ENCODE measurements at places on chromosomes 6 and 20.
A peak's percentile ranks its signal among the peaks of the same experiment; 100 is the strongest.

DNA sequence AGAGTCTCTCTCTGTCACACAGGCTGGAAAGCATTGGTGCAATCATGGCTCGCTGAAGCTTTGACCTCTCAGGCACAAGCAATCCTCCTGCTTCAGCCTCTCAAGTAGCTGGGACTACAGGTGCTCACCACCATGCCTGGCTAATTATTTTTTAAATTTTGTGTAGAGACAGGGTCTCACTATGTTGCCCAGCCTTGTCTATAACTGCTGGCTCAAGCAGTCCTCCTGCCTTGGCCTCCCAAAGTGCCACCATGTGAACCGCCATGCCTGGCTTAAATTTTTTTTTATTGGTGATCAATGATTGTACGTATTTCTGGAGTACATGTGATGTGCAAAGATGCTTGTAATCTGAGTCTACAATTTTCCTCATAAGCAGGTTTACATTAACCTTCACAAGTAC is 54.8 kb downstream of the THBS2 start:
- DNase-seq = no peak

- peak; percentile 82 for DNase-seq
These were observed 1.0 kb downstream of the IGF2R start for GRCh38 chr6:159969921-159970320.

DNA sequence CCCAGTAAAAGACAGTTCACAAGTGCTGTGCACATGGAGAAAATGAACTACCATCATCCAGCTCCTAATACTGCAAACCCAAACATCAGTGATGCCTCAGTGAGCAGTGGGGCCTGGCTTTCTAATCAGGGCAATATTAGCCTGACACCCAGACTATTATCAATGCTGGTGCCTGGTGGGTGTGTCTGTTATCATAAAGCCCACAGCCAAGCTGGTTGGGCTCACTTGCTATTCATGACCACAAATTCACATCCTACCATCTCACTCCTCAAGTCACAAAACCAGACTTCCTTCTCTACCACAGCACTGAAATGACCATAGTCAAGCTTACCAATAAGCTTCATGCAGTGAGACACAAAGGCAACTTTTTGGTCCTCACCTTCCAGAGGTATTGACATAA is 180.8 kb upstream of the PLN start:
- DNase-seq = no peak

- DNase-seq = peak; percentile 69
These were observed 844 bp upstream of the ABRACL start for GRCh38 chr6:139027620-139028182.

DNA sequence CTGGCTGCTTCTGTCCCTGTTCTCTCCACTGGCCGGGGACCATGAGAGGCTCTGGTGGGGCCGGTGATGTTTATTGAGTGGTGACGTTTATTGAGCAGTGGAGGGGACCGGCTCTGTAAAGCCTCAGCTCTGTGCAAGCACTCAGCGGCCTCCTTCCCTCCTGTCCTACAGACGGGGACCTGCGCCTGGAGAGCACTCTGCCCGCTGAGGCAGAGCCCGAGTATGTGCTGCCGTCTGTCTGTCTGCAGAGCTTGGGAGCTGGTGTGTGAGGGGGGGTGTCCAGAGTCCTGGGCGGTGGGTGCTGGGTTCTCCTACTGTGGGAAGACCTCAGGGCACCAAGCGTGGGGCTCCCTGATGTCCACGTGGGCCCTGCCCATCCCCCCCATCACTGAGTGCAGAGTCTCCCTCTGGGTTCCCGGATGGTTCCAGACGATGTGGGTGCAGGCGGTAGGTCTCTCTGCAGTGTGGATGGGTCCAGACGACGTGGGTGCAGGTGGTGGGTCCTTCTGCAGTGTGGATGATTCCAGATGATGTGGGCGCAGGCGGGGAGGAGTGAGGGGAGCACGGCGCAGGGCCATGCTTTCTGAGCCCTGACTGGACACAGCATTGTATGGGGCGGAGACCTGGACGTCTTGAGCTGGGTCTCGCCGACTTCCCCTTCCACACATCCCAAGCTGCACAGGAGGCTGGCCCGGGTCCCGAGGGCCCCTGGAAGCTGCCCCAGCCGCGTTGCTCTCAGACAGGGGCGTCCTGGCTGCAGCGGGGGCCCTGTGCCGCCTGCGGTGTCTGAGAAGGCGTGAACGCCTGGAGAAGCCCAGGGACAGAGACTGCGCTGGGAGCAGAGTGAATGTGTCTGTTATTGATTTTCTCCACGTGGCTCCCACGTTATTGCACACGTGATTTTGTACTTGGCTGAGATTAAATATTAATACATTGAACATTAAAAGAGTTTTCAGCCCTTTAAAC is 14.9 kb upstream of the BHLHE23 start:
- DNase-seq = no peak

GRCh38 chr6:27267857-27268434 is 20.4 kb downstream of the PRSS16 start:
- DNase-seq = no peak

GRCh38 chr20:37823296-37823980 is 79.5 kb upstream of the VSTM2L start:
- no peak for DNase-seq

DNA sequence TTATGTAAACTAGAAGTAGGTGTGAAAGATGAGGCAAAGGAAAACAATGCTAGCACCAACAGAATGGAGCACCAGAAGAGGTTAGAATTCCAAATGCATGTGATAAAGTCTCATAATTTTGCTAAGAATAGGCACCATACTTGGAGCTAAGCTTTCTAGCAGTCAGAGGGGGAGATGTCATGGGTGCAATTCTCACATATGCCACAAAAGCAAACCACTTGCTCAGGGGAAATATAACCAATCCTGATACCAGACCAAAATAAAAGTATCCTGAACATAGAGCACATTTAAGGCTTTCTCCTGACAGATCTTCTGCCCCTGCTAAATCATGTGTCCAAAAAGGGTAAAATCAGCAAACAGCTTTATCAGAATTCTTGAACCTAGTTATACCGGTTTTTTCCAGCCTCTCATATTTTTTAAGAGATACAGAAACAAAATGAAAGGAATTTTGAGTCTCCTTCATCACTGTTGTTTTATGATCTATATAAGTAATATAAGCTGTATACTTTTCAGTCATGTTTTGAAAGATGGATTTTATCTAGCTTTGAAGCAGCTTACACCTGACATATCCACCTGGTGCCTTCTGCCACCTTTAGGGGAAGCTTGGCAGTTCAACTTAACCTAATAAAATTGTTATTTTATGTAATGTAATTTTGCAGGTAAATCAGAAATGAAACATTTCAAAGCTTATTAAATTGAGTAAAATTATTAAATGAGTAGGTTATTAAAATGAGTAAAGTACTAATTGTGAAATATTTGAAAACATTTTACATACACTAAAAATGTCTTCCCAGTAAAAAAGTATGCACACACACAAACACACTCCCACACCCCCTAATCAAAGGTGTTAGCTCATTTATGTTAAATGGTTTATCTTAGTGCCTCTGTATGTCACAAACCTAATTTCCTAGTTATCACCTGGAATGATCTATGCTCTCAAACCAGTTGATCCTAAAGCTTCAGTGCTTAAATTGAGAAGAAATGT is 2.8 kb downstream of the SPO11 start:
- no peak for DNase-seq

- no peak for DNase-seq
These were observed 1118.5 kb upstream of the EYS start for GRCh38 chr6:66825539-66825938.

GRCh38 chr6:84758486-84758885 is 5.9 kb downstream of the TBX18 start:
- no peak for DNase-seq
